Stimulated activated CD4-positive, alpha-beta T cell treated with anti-CD3 and anti-CD28 coated beads, Interleukin-12 subunit alpha, Interleukin-12 subunit beta, amount 100 ng/mL, for 48 hours (primary cell): ENCODE measurements at places on chromosomes 6 and 20.

DNA sequence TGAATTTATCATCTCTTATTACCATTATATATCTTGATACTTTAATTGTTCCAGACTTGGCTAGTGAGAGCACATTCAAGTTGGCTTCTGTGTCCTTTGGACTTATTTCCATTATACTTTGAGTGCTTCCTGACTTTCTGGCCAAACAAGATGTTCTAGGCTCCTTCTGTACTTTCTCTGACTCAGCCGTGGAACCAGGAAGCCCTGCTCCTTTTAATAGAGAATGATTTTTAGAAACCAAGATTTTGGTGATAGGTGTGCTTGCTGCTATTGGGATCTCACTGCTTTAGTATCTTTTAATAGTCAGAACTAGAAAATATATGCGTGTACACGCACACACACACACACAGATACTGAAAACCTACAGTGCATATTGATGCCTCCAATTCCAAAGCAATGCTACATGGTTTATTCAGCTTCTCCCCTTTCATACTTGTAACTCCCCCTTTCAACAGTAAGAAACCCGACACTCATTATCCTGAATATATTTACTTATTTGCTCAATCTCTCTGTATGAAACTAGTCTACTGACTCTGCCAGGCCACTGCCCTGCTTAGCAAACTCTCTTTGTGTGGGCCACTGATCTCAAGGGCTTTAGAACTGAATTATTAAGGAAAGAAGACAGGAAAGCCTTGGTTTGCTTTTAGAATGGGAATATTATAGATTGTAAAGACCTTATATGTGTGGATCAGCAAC lies 42.7 kb upstream of the EZR start:
- DNase-seq: no peak

GRCh38 chr20:1633535-1633934 lies 13.7 kb upstream of the SIRPB1 start:
- no peak for DNase-seq

GRCh38 chr6:36851626-36852025 lies 12.4 kb upstream of the CPNE5 start:
- DNase-seq: no peak

DNA sequence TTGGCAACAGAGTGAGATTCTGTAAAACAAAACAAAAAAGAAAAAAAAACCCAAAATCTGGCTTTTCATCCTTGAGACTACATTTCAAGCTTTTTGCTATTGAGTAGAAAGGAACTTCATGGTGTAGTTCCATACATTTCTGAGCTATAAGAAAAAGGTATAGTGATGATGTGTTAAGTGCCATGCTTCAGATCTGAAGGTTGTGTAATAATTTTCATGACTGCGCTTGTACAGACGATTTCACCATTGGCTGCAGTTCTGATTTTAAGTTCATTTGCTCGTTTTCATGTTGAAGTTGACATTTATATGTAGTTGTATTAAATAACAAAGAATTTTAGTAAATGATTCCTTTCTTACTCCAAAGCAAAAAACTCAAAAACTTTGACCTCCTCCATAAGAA lies 247.6 kb downstream of the ARID1B start:
- DNase-seq: no peak

DNA sequence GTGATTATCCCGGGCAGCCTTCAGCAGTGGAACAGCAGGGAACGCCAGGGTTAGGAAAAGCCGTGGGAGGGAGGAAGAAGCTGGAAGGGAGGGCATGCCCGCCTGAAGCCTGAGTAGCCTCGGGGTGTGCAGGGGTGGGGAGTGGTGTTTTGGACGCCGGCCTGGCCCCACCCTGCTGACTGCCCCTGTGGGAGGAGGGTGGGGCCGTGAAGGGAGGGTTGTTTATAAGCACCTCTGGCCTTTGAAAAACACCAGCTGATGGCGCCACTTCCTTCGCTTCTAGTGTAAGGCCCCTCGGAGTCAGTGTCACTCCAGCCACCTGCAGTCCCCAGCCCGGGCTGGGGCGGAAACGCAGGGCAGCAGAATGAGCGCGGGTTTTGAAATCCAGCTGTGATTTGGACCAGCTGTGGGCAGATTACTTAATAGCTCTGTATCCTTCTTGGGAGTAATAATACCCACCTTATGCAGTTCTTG lies 52.8 kb upstream of the BMP6 start:
- DNase-seq: no peak

DNA sequence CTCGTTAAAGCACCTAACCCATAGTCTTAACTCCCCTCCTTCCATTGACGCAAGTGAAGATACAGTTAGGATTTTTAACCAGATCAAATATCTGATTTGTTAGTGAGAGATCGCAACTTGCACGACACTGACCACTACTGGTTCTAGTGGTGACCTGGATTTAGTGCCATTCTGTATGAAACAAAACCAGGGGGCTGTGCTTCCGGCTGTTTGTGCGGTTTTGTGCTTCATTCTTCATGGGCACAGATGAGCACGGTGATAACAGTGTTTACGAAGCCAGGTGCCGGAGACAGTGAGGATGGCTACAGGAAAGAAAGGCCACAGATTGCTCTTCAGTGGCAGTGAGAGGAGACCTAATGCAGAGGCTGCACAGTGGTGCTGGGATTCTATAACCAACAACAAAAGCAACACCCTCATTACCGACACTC lies 75.5 kb downstream of the NOL4L start:
- no peak for DNase-seq

GRCh38 chr6:45495429-45496084 lies 117.8 kb upstream of the SUPT3H start:
- no peak for DNase-seq

DNA sequence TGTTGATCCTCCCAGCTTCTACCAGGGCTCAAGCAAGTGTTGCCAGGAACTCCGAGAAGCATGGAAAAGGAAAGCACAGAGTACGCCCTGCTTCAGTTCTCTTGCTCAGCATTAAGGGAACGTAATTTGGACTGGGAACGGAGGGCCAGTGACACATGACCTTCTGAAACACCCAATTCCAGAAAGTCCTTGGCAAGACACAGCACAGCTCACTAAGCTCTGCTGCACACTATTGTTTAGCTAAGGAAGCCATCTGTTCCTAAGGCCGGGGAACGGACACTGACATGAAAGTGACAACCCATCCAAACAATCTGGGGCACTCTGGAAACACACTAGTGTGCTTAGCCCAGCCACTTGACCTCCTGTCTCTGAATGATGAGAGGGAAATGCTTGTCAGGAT lies 56.9 kb upstream of the NXT1 start:
- no peak for DNase-seq

GRCh38 chr6:151412909-151413308 lies 21.6 kb upstream of the ZBTB2 start:
- no peak for DNase-seq

DNA sequence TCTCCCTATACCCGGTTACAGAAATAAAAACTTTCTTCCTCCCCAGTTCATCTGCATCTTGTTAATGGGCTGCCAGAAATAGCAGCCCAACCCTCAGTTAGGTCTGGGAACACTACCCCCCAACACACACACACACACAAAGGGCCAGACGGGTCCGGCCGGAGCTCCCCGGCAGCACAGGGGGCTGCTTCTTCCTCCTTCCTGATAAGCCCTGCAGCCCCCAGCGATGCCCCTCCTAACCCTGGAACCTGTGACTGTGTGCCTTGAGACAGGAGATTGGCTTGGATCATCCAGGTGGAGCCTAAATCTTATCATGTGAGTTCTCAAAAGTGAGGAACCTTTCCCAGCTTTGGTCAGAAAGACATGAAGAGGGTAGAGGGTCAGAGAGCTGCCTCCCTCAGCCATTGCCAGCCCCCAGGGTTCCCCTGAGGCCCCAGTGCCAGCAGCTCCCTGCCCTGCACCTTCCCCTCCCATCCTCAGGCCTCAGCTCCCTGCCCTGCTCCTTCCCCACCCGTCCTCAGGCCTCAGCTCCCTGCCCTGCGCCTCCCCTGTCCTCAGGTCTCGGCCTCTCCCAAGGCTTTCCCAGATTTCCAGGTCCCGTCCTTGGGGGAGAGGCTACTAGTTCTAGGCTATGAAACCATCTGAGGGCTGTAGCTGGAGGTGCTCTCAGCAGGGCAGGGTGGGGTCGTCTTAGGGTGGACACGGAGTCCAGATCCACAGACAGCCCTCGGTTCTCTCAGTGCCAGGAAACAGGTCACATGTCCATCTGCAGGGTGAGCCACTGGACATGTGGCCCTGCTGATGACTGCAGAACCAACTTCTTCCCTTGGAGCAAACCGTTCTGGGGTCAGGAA lies 34.5 kb upstream of the CST7 start:
- no peak for DNase-seq

- DNase-seq: no peak
Measured at GRCh38 chr6:149209871-149210775, 107.4 kb upstream of the TAB2 start.

DNA sequence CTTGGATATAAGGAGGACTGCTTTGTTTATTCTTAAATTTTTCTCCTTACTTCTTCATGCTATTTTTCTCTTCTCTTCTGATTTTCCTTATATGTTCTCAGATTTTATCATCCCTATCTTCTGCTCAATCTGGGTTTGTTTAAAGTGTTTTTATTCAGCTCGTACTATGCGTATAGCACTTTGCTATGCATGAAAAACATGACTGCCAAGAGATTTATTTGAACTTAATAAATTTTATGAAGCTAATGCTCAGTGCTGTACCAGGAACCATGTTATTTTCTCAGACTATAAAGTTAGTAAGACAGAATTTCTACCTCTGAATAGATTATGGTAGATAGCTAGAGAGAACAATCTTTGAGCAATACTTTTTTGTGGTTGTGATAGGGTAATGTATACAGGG lies 305.9 kb downstream of the LAMA2 start:
- no peak for DNase-seq

- no peak for DNase-seq
Measured at GRCh38 chr6:169337886-169338445, 84.3 kb upstream of the THBS2 start.

- no peak for DNase-seq
Measured at GRCh38 chr6:16727996-16728395, 33.3 kb downstream of the ATXN1 start.

- DNase-seq: no peak
Measured at GRCh38 chr20:417801-418342, 9.8 kb downstream of the RBCK1 start.

DNA sequence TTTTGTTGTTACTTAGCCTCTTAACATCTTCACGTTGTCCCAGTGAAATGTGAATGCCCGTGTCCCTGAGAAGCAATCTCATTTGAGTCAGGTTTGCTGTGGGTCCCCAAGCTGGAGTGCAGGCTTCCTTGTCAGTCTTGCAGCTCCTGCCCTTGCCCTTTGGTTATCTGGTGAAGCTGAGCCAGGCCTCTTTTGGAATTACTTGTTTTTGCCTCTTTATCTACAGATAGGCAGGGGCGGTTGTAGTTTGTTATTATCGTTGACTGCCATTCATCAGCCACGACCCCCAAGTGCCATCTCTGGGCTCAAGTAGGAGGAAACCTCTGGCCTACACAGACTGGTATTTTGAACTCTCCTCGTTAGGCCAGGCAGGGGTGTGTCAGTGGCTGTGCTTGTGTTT lies 2.2 kb downstream of the TMEM14C start:
- no peak for DNase-seq

- DNase-seq: no peak
Measured at GRCh38 chr6:137999815-138000214, 107.4 kb downstream of the PERP start.
